ENCODE measurements at places on chromosomes 13 and 19.

- DNase-seq, result no peak
Measured at GRCh38 chr13:51929699-51930098, 67.9 kb downstream of the CCDC70 start.

- DNase-seq, result no peak
Measured at GRCh38 chr19:15433519-15434069, 14.8 kb upstream of the AKAP8L start.

- no peak for DNase-seq
Measured at GRCh38 chr13:49098771-49099512, 121.2 kb upstream of the MLNR start.

DNA sequence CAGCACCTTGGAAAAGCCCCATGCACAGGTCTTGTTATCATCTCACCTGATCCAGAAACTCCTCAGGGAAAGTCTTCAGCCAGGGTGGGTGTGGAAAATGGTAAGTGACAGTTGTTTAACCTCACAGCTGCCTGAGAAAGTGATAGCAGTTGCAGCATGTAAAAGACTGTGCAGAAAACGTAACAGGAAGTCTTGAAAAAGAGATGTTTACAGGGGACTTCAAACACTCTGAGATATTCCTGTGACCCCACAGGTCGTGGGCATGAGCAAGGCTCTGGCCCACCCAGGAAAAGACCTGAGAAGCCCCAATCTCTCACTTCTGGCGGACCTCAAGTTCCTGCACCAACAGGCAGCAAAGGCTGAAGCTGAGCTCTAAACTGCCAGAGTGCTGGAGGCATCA, 826.9 kb downstream of the UQCRFS1 start:
- DNase-seq, result no peak

GRCh38 chr19:2253106-2254063, 2.8 kb downstream of the JSRP1 start:
- peak; percentile 49 for DNase-seq

- no peak for DNase-seq
Measured at GRCh38 chr13:81848291-81848690, 1507.4 kb upstream of the SPRY2 start.

- DNase-seq, result no peak
Measured at GRCh38 chr13:48151363-48152161, 56.7 kb upstream of the MED4 start.

DNA sequence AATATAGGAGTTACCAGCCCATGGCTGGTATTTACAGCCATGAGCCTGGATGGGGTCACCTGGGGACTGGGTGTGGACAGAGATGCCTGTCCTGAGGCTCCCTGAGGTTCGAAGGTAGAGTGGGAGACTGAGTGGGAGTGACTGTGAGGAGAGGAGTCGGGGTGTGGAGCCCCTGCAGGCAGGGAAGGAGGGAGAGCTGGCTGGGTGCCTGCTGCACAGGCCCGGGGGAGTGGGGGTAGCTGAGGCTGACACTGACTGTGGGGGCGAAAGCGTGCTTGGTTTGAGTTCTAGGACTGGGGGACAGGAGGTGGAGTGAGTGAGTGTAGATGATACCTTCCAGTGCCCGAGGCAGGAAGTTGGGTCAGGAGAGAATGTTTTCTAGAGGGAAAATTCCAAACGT, 7.1 kb downstream of the RAB11B start:
- no peak for DNase-seq

GRCh38 chr13:26253262-26253786, 605 bp upstream of the CDK8 start:
- DNase-seq, result no peak

GRCh38 chr13:99018418-99019180, 40.7 kb upstream of the DOCK9 start:
- DNase-seq, result no peak

DNA sequence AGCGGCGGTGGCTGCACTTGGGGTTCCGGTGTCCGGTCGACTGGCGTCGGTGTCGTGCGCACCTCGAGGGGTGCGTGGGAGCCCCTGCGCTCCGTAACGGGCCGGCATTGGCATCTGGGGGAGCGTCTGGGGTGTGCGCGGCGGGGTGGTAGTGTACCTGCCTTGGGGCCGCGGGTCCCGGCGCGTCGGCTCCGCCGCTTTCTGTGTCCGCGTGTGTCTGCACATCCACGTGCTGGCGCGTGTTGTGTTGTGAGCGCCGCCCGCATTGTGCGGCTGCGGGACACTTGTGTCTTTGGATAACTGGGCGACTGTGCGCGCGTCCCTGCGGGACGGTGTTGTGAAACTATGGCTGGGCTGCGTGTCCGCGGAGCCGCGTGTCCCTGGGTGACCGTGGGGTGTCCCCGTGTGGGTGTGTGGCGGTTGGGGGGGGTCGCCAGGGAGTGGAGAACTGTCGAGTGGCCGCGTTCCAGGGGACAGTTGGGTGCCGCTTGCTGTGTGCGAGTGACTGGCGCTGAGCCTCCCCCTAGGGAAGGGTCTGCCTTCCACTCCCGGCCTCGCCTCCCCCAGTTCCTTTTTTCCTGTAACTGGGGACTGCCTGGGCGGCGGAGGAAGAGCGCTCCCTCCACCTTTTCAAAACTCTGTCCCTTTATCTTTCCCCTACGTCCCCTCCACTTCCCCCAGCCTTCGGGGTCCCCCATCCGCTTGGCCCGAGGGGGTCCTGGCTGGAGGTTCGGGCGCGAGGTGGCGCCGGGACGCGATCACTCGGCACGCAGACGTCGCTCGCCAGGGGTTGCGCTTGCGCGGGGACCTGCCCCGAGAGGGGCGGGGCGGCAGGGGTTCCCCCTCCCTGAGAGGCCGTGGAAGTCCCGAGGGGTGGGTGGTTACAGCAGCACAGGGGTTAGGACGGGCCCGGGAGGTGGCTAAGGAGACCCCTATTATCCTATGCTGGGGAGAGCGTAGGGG, 5.7 kb upstream of the NFIC start:
- DNase-seq, result peak; percentile 84

DNA sequence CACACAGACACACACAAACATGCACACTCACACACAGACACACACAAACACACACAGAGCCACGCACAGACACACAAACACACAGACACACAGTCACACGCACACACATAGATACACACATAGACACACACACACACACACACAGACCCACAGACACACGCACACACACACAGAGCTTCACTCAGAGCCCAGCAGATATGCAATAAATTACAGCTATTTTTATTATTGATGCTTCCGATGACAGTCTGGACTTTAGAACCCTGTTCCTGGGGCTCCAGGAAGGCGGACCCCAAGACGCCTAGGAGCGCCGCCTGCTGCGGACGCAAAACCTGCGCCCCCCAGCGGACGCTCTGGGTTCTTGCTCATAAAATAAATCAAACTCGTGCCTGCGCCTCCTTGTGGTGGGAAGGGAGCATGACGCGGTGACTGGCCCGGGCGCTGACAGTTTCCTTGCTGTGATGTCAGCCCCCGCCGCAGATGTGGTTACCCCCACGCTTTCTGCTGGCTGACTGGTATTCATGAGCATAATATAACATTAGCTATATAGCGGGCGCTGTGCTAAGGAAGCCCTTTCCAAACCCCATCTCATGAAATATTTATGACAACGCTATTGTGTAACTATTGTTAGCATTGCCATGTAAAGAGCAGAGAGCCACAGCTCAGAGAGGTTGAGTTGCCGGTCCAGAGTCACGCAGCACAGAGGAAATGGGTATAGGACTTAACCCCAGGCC, 64.4 kb upstream of the TM9SF2 start:
- DNase-seq, result peak; percentile 97

DNA sequence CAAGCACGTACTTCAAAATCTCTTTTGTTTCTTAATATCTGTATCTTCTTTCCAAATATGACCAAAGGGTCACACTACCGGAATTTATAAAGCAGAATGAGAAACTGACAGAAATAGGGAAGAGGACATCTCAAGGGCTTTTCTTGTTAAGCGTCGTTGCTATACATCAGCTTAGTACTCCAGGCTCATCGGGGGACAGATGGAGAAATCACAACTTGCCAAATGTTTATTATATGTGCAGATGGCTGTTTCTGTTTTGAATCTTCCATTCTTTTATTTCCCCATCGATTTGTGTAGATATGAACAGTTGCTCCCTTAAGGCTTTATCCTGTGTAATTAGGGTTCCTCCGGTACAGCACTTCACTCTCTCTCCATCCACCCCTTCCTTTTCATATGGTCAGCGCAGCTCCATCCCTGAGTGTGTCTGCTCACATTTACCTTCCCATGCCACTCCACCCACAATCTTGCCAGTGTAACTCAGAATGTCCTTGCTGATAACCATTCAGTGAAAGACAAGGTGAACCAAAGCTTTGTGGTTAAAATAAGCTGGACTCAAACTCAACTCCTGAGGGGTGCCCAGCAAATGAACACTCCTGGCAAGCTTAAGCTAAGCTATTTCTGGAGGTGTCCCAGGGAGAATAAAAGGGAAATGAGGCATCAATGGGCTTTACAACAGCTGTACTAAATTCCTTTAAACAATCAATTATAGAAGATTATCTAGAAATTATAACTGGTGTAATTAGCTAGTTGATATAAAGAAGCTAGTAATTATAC, 51.3 kb downstream of the TBC1D4 start:
- DNase-seq, result no peak

DNA sequence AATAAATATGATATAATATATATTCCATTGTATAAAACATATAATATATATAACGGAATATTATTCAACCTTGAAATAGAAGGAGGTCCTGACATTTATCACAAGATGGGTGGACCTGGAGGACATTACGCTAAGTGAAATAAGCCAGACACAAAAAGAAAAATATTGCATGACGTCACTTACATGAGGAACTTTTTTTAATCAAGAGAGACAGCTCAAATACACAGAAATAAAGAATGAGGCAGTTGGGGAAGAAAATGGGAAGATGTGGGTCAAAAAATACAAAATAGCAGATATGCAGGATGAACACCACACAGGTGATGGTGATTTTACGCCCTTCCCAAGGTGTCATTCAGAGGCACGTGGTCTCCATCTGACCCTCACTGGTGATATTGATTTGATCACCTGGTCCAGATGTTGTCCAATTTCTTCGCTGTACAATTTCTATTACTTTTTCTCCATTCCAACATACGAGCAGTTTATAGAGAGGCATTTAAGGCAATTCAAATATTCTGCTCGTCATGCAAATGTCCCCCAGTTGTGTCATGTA, 513 bp upstream of the ZNF317 start:
- no peak for DNase-seq

- peak; percentile 87 for DNase-seq
Measured at GRCh38 chr19:18588611-18589379, at the start of gene REX1BD. TSS of gene REX1BD (plus strand) at chr19:18588798. CDS start at chr19:18588802, 4 bp downstream.

GRCh38 chr19:41554907-41555306, 21.1 kb upstream of the CEACAM21 start:
- DNase-seq, result no peak

GRCh38 chr13:89878904-89879303, 1468.6 kb upstream of the MIR17HG start:
- DNase-seq, result no peak

- no peak for DNase-seq
Measured at GRCh38 chr13:20057963-20058362, 99.4 kb downstream of the ZMYM2 start.

DNA sequence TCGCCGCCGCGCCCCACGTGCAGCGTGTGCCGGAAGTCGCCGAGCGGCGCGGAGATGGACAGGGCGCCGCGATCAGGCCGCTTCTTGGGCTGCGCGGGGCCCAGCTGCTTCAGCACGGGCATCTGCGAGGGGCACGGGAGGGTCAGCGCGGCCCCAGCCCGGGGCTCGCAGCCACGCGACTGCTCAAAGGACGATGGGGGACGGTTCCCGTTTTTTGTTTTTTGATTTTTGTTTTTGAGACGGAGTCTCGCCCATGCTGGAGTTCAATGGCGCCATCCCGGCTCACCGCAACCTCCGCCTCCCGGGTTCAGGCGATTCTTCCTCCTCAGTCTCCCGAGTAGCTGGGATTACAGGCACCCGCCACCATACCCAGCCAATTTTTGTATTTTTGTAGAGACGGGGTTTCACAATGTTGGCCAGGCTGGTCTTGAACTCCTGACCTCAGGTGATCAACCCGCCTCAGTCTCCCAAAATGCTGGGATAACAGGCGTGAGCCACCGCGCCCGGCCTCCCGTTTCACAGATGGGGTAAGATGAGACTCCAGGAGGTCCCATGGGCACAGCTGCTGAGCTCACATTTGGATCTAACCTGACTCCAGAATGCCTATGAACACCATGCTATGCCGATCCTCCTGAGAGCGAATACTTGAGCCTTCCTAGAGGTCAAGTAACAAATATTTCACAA, 2.0 kb upstream of the LENG9 start:
- DNase-seq, result no peak

DNA sequence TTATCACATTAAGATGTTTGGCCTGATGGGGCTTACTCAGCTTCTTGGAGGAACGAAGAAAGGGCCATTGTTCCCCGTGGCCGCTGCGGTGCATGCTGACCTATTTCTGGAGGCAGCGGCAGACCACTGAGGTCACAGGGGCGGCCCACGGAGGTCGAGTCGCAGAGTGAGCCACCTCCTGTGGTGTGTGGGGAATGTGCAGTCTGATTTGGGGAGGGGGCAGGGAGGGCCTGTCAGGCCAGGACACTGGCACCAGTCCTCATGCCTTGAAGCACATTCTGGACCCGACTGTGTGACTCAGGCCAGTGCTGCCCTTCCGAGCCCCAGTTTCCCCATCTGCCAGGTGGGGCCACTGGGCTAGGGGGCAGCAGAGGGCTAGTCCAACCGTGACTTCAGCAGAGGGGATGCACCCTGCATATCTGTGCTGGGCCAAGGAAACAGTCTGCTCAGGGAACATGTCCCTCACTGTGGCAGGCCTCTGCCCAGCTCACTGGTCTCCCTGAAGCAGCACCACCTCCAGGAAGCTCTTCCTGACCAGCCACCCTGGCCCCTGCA, 6.3 kb downstream of the SLC7A10 start:
- DNase-seq, result no peak

DNA sequence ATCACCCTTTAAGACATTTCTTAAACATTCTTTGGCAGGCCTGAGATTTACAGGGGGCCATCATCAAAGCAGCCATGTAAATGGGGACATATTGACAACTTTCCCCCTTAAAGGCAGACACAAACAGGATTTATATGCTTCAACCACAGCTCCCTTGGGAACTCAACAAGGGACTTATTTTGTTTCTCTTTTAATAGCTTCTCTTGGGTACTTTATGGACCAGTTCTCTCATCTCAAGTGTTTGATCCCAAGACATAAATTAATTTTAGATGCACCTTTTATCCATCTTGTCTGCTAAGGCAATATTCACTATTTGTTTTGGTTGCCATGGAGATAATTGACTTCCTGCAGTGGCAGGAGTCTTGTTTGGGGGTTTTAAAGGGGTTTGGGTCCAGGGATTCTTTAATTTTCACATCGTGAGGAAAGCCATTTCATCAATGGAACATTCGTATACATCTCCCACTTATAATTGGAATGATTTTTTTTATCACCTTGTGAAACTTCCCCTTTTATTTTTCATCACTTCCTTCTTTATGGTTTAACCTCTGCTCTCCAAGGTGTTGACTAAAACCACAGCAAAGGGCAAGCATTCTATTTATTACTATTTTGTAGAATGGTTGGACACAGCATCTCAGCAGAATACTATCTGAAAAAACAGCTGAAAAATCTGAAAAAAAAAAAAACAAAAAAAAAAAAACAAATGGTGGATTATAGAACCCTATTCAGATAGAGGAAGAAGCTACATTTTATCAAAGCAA, 726.0 kb downstream of the DIAPH3 start:
- no peak for DNase-seq
